ENCODE measurements at places on chromosomes 7 and 10.

DNA sequence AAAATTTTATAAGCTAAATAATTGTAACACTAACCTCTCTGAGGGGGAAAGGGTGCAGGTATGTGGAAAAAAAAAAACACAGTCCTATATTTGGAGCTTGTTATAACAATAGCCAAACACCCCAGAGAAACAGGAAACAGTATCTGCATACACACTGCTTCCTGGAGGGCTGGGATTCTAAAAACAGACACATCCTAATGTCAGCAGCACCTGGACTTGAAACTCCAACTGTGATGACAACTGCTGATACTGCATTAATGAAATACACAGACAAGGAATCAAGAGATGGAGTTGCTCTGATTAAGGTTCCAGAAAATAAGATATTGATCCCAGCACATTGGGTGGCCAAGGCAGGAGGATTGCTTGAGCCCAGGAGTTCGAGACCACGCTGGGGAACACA is 9.3 kb downstream of the DAGLB start:
- no peak for DNase-seq

DNA sequence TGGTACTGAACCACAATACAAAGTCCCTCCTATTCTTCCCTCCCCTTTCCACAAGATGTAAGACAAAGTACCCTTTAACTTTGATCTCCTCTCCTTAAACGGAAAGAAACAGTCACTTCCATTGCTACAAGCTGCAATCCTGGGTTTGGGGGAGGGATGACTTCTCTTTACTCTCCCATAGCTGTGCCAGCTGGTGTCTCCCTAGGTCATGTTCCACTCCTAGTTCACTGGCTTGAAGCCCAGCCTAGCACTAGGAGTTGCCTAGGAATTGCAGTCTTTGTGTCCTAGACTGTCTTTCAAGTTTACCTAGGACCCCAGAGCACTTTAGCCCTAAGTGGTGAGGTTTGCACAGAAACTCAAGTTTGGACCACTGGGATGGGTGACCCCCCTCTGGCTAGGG is 311.1 kb downstream of the HPSE2 start:
- DNase-seq, result no peak

DNA sequence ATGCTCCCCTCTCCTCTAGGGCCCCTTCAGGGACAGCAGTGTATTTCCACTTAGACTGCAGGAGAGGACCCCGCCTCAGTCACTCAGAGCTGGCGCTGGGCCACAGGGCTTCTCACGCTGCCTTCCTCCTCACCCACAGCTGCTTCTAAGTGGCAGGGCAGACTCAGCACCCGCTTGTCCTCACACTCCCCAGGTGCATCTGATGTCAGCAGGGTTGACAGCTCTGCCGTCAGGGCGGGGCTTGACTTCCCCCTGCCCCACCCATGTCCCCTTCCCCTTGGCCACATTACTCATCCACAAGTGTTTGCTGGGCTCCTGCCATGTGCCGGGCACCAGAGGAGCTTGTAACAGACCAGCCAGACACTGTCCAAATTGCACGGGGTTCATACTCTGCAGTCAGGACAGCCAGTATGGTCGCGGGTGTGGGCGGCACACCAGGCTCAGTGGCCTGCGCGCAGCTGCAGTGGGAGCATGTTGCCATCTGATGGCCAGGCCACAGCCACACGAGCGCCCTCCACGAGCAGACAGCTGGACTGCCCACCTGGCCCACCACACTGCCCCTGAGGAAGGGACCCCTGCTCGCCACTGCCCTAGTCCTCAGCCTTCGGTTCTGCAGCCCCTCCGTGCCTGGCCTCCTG is 29.3 kb upstream of the TTYH3 start:
- DNase-seq, result no peak

- DNase-seq, result peak; percentile 62
Observed at GRCh38 chr10:43594944-43595589, 11.2 kb upstream of the ZNF485 start.

- no peak for DNase-seq
Observed at GRCh38 chr7:50213622-50214017, 90.9 kb upstream of the IKZF1 start.

- no peak for DNase-seq
Observed at GRCh38 chr7:143361552-143362130, 872 bp downstream of the FAM131B start.

DNA sequence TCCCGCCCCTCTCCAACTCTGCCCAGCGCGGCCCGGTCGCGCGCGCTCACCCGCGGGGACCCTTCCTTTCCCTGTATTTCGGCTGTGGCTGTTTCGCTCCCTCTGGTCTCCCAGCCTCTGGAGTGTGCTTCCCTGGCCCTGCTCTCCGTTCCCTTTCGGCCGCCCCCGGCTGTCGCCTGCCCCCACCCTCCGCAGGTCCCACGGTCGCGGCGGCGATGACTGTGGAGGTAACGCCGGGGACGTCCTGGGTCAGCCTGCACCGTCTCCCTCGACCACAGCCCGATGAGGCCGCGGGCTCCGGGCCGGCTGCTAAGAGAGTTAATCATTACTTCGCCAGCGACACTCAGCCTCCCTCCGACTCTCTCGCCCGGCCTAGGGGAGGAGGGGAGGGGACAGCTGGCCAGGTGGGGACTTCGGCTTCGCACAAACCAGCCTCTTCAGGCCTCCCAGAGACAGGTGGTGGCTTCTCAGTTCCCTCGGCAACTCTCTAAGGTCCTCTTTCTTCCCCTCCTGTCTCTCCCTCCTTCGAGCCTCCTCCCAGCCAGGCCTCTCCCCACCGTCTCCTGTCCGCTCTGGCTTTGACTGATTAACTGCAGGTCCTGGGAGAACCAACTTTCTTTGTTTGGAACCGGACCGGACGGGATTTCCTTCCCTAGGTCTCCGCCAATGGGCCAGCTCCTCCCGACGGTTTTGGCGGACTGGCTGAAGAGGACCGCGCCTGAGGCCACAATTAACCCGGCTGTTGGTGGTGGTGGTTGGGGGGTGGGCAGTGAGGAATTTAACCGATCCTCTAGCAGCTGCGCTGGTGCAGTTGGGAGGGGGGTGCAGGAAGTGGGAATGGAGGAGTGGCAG is 5.6 kb upstream of the PAX2 start:
- DNase-seq, result no peak

GRCh38 chr7:34787586-34787985 is 129.6 kb downstream of the NPSR1 start:
- DNase-seq, result no peak

DNA sequence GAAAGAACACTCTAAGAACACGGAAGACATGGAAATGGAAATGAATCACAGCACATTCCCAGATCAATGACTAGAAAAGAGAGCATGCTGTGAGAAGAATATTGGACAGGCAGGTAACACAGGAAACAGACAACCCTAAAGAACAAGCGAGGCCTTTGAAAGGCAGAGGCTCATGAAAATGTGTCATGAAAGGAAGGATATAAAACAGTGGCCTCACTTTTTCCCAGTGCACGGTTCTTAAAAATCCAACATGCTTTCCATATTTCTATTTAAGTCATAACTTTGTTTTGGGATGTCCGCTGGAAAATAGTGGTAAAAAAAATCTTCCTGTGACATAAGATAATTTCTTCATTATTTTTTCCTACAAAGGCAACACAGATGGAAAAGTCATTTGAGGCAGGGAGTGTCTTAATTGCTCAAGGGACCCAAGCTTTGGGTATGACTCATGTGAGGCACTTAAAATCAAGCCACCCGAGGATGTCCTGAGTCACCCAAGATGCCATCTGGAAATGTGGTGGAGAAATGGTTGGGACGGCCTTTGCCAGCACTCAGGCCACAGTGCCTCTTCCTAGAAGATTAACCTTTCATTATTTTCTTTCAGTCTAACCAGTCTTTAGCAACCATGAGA is 17.0 kb downstream of the ITIH5 start:
- no peak for DNase-seq

DNA sequence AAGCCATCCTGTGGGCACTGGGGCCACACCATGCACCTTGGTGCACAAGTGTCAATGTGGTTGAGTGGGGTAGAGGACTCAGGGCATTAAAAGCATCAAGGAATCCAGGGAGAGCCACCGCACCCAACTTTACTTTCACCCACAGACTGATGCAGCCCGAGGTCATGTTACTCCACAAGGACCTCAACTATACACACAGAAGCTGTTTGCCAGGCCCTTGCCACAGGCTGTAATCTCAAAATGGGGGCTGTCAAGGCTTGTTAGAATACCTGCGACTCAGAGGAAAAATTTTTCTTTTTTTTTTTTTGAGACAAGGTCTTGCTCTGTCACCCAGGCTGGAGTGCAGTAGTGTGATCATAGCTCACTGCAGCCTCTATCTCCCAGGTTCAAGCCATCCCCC is 26.5 kb upstream of the KCTD7 start:
- DNase-seq, result no peak

- DNase-seq, result no peak
Observed at GRCh38 chr10:68362590-68362989, 29.9 kb upstream of the PBLD start.

DNA sequence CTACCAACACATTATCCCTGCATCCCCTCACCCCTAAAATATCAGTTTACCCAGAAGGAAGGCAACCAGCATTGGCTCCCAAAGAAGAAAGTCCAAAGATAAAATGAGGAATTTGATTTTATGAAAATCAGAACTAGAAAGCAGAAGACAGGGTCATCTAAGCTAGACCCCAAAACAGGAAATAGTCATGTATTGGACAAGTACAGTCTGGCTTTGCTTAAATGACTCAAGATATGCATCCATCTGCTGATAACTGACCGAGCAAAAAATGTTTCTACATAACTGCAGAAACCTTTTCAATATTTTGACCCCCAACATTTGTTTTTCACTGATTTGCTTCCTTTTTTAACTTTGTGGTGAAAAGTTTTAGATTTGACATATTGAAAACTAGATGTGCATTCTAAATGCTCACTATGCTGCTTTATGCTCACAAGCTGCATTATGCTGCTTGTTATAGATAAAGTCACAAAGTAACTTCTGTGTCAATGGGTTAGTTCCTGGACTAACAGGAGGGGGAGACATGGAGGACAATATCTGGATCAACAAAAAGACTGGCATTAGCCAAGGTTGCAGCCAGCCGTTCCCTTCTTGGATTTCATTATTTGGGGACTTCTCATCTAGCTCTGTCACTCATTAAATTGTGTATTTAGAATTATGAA is 227.0 kb downstream of the INHBA start:
- DNase-seq, result no peak

DNA sequence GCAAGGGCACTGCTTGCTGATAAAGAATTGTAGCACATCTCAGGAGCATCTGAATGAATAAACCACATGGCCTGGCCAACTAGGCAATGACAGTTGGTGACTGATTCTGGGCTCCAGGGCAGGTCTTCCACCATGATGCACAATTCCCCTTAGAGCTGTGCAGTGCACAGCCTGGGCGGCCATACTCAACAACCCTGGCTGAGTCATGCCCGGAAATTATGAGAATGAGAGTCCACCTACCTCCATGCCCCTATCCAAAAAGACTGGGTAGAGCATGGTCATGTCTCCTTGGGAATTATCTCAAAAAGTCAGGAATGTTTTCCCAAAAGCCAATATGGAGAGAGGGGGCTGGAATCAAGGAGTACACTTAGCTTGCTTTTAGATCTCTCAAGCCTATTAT is 425.6 kb downstream of the PLXNA4 start:
- no peak for DNase-seq

DNA sequence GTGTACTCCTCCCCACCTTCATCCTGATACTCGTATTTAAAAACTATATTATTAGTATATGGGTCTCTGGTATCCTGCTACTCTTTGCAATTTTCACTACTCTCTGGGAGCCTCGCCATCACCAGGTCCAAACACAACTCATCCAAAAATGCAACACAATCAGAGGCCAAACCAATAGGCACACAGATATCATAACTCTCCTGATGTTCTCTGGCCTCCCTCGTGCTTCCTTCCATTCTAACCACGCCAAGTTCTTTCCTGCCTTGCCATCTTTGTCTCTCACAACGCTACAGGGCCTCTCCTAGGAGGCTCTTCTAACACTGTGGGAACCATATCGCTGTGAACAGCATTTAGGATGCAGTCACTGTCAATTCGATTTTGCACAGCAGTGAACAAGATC is 7.3 kb downstream of the RHEB start:
- DNase-seq, result no peak

GRCh38 chr7:139078911-139079310 is 30.6 kb downstream of the ZC3HAV1 start:
- DNase-seq, result no peak

DNA sequence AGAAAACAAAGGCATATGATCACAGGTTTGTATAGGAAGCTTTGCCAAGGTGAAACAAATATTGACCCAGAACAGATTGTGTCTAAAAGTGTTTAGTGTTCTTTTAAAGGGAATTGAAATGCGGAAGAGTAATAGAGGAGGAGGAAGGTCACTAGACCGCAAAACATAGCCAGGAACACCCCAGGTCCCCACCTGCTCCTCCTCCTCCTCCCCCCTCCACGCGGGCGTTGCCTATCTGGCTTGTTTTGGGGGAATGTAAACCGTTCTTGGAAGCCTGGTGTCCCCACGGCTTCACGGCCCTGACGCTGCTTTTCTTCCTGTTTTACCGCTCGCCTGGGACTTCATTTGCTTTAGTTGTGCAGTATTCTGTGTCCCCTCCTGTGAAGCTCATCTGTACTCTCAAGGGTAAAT is 81.0 kb upstream of the PFKP start:
- DNase-seq, result no peak

DNA sequence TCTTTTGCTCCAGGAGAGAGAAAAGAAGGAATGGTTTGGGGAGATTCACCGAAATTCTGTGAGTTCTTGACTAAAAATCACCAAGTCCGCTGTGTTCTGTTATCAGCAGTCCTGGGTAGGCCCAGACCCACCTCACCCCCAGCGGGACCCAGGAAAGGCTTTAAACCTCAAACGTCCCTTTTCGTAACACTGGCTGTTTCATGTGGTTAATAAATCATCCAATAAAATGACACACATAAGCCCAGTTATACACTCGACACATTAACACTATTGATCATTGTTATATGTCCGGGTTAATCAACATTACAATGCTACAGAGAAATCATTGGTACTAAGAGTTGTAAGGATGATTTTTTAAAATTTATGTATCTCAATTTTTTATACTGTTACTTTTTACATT is 25.2 kb downstream of the DIP2C start:
- no peak for DNase-seq

DNA sequence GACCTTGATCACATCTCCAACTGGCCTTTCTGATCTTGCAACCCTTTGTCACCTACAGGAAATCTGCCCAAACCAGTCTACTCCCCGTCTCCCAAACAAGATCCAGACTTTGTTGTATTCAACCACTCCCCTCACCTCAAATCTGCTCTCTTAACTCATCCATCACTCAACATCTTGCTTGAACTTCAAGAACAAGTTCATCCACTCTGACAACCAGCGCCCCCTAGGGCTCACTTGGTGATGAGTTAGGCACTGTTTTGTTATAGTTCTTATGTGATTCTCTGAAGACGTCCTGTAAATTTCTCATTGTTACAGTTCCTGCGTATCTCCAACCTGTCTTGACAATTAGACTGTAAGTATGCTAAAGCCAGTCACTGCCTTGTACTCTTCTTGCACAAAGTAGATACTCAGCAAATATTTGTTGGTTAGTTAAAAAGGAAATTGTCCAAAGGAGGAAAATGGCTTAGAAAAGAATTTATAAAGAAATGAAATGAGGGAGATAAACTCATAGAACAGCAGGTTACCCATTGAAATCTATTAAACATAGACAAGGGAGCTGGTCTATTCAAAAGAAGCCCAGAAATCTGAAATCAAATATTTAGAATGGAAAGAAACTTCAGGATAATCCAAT is 5.3 kb downstream of the FRMD4A start:
- DNase-seq, result peak; percentile 35
